ENCODE measurements at places on chromosomes 1 and 21.

GRCh38 chr1:178806665-178807300 is 64.1 kb downstream of the ANGPTL1 start:
- DNase-seq, result no peak

DNA sequence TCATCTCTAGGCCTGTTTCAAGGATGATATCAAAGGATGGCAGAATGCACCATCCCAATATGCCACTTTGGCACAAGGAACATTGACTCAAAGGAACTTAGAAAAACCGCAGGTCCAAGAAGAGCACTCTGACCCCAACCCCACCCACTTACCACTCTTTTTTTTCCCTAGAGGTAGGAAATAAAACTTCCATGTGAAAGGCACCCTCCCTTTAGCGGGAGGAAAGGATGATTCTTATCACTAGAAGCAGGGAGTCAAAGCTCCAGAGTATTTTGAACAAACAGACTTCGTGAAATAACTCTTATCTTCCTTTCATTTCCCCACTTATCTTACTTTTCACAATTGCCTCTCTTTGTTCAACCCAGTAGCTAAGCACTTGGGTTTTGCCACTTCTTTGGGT is 22.2 kb downstream of the PSMG1 start:
- no peak for DNase-seq

DNA sequence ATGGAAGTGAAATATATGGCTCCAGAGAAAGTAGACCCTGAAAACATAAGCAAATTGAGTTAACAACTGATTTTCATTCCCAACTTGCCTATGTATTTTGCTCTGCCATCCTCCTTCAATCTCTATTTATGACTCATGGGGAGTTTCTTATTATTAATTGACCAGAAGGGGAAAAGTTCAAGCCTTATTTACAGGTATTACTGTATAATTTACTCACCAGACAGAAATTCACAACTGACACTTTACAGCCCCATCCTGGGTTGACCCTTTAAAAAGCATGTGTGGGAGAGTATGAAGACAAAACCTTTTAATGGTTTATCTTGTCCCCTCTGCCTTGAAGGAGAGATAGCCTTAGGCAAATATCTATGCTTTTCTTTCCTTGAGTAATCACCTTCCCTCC is 39.8 kb upstream of the C1orf53 start:
- no peak for DNase-seq

DNA sequence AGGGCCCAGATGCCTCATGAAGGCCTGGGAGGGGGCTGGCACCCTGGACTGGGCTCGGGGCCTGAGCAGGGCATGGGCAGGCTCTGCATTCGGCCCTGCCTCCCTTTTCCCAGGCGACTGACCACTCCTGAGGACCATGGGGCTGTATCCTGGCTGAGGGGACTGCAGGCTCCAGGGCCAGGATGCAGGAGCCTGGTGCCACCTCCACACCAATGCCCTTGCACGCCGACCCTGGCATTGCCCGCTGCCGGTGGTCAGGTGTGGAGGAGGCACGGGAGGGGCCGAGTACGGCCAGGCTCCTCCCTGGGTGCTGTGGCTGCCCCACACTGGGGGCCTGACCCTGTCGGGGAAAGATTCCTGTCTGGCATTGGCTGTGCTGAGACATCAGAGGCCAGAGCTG is 128.9 kb downstream of the SIK1 start:
- no peak for DNase-seq

DNA sequence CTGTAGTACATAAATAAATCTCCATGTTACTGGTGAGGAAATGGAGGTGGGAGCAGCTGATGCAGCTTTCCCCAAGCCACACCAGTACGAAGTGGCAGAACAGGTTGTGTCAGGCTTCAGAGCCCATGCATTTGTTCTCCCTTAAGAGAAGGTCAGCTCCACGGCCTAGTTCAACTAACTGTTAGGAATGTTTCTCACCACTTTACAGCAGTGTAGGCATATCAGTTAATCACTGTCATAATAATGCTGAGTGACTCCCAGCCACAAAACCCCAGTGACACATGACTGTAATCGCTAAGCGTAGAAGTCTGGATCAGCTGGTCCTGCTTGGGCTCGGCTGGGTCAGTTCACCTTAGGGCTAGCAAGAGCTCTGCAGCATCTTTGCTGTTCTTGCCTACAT is 90.4 kb downstream of the VPS26C start:
- DNase-seq, result no peak

DNA sequence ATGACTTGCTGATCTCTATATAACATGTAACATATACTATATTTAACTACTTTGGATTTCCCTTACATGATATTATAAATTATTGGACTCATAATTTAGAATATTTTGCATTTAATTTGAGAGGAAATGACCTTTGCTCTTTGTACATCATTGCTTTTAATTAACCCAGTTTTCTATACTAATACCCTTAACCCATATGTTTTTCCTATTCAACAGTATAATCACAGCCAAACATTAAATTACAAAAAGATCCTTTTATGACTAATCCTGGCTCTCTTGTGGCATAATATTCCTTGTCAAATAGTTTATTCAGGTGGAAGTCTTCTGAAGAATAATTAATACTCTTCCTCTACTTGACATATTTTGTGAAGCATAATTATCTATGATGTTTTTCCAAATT is 56.0 kb upstream of the GPR52 start:
- no peak for DNase-seq

DNA sequence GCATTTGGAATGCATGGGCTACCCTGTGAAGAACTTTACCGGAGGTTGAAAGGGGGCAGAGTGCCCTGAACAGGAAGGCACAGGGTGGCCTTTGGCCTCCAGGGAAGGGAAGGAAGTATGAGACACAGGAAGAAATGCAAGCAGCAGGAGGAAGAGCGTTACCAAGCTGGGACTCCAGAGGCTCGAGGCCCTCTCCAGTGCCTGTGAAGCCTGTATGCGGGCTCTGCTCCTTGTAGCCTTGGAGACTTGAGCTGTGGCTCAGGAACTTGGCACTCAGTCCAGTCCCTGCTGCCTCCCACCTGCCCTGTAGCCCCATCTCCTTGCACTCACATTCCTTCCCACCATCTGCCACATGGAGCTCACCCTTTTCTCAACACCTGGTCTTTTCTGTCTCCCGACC is 33.5 kb upstream of the RNF19B start:
- DNase-seq, result no peak

DNA sequence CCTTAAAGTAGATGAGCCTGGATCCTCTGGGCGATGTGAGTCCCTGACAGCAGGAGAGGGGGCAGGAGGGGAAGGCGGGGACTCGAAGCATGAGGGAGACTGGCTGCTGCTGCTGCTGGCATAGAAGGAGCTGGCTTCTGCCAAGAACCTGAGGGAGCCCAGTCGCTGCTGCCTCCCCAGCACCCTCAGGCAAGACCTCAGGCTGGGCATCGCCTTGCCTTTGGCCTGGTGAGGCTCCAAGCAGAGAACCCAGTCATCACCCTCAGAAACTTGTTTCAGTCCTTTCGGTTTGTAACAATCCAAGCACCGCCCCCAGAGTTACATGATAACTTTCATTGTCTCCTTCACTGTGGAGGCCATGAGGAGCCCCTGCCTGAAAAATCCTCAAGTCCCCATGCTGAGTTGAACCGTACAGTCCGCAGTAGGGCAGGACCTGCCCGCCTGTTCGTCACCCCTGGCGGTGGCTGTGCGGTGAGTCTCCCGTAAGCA is 38.8 kb downstream of the POFUT2 start:
- DNase-seq, result no peak

GRCh38 chr1:244344001-244344400 is 107.7 kb downstream of the ADSS2 start:
- DNase-seq, result no peak

DNA sequence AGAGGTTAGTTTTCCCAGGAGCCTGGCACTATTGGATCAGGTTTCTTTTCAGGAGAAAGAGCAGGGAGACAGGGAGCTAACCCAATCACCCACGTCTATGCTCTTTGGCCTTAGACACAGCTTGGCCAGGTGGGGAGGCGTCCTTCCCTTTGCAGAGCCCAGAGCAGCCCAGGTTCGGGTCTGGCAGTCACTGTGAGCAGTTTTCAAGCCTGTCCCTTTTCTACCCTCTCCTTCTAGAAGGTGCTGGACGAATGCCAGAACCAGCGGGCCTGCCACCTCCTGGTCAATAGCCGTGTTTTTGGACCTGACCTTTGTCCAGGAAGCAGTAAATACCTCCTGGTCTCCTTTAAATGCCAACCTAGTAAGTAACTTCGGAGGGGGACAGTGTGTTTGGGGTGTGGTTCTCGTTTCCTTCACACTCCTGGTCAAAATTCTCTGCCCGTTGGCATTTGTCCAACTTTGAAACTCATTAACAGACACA is 44.9 kb downstream of the EVA1C start:
- DNase-seq, result no peak

GRCh38 chr1:151273924-151274466 is 8.1 kb upstream of the ZNF687 start:
- no peak for DNase-seq

DNA sequence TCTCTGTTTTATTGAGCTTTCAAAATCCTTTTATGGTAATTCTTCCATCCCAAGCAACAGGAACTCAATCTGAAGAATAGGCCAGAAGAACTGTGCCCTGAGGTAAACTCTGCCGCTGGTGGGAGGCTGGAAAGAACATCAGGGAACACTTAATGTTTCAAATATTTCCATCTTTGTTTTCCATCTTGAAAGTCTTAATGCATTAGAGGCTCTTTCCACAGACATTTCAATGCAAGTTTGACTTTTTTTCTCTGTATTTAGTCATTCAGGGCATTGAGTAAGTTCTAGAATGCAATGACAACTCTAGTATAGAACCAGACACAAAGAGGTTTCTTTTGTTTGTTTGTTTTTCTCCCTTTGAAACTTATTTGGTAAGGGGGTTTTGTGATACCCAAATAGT is 61.5 kb downstream of the KIAA0040 start:
- DNase-seq, result no peak

Data from CD4-positive, alpha-beta memory T cell (primary cell).